ENCODE measurements at places on chromosomes 11 and 22.

DNA sequence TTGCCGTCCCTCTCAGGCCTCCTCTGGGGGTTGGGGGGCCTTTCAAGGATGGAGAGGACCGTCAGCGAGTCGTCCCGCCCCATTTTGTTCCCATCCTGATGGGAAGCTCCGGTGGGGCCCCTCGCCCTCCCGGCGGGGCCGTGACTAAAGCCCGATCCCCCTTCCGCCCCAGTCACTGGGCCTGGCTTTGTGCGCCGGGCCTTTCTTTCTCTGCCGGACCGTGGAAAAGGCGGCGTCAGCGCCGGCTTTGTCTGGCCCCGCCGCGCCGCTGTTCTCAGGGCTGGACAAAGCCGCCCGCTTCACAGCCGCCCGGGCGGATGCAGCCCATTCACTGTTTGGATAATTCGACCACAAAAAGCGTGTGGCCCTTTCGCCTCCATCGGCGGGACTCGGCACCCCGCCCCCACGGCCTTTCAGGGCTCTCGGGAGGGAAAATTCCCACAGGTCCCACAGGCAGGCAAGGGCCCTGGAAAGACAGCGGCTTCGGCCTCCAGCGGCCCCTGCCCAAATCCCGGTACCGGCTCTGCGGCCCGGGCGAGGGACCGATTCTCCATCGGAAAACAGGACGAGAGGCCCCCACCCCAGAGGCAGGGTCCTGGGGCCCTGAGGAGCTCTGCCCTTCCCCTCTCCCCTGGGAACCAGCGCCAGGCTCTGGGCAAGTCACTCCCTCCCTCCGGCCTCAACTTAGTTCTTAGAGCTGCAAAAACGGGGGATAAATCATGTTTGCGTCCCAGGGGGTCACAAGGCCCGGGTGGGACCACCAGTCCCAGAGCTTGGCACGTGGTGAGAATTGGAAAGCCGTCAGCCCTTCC, 87.2 kb downstream of the WNT7B start:
- DNase-seq: no peak

DNA sequence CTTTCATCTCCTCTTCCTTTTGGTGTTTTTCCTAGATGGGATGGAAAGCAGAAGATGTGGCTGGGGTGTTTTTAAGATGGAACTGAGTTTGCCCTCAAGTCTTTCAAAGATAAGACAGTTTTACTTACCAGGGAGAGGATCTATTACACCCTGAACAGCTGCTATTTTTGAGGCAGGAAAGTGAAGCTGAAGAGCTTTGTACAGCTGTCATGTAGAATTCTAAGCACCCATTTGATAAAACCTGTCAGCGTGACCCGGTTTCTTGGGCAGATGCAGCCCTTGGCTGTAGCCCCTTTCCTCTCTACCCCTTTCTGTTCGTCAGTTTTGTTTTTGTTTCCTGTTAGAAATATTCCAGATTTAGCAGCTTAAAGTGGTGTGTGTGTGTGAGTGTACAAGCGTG, 35.2 kb downstream of the FAT3 start:
- no peak for DNase-seq

DNA sequence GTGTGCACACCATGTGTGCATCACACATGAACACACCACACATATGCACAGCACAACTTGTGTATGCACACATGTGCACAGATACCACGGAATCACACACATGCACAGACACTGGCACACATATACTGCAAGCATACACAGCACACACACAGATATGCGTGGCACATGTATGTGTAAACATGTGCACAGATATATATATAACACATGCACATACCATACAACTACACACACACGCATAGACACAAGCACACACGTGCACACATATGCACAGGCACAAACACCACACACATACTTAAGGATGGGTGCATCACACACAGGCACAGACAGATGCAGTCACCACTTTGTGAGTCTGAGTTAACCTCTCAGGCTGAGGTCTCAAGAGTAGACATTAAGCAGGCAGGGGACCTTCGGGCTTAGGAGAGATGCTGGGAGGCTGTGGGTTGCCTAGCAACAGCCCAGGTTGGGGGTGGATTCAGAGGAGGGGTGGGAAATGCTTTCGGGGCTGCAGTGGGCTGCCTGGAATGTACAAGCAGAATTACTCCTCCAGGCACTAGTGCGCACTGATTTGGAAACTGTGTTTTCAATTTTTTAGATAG, 82.9 kb downstream of the MYO18B start:
- DNase-seq: no peak

- no peak for DNase-seq
Observed at GRCh38 chr11:14181121-14181520, 177.9 kb downstream of the RRAS2 start.

DNA sequence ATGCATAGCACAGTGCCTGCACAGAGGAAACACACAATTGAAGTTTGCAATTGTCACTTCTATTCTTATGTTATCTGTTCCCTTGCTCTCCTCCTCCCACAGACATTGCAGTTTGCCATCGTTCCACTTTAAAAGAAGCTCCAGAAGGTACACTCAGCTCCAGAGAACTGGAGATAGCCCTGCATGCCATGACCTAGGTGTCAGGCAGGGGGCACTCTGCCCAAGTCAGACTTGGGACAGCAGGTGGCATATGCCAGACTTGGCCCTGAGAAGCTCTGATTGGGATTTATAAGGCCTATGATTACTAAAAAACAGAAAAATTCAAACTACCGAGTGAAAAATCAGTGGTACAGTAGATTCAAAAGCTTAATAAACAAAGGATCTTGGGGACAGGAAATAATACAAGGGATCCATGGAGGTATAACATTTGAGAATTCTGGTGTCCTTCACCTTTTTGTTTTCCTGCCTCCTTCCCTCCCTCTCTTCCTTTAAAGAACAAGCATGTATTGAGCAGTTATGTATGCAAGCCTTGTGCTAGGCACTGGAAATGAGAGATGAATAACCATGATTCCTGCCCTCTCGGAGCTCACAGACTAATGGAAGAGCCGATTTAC, 40.0 kb downstream of the TENM4 start:
- no peak for DNase-seq

GRCh38 chr22:45709866-45710265, 38.2 kb downstream of the ATXN10 start:
- DNase-seq: no peak

DNA sequence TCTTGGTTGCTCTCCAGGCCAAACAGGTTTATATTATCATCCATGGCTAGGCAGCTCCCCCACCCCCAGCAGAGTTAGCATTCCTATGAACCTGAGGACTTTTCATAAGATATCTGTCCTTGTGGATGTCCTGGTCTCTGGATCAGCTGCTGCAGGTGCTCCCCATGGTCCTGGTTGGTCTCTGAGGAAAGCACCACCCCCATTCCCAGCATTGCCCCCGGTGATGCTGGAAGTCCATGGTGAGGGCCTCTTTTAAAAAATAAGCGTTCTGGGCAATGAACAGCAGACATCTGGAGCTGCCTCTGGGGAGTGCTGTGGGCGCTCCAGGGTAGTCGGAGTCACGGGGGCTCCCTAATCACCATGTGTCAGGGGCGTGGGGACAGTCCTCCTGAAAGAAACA, 26.6 kb downstream of the DKK3 start:
- DNase-seq: no peak

DNA sequence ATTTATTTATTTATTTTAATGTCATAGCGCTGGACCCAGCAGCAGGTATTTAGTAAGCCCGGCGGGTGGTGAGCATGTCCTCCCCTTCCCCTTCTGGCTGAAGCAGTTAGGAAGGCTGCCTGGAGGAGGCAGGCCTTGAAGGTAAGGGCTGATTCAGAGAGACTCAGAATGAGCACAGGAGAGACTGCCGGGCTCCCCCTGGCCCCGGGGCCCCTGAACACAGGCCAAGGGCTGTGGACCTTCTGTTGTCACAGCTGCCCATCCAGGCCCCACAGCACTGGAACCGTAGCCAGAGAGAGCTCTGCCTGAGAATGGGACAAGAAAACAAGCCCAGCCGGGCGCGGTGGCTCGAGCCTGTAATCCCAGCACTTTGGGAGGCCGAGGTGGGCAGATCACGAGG, 52.8 kb downstream of the KCNJ4 start:
- no peak for DNase-seq

All from NCI-H187 treated with DMSO at 0.1 percent for 48 hours (cell line).